Mucosa of descending colon (tissue), 3 donors: ENCODE measurements at places on chromosomes 4 and X. TPM values are rescaled to one million over a fixed set of nuclear protein-coding genes. Genes with fewer than 3 reads are reported as not detected.

The GC gene
- not detected for total RNA-seq

The HERC5 gene
- total RNA-seq: 4.0 TPM

The BTK gene
- 5.6 TPM for total RNA-seq

The IQSEC2 gene
- total RNA-seq: 30.9 TPM

The TEX13D gene
- not detected for total RNA-seq

The CHRDL1 gene
- 23.5 TPM for total RNA-seq

The DDIT4L gene
- total RNA-seq: 0.43 TPM

The BEX3 gene
- 21.5 TPM for total RNA-seq

The GSX2 gene
- not detected for total RNA-seq

The SLC9B1 gene
- total RNA-seq: 1.4 TPM

The SLC2A9 gene
- total RNA-seq: 4.8 TPM

The SPINK2 gene
- 2.7 TPM for total RNA-seq

The TSPAN7 gene
- 138 TPM for total RNA-seq

The ZIC3 gene
- total RNA-seq: not detected

The NAA15 gene
- 33.2 TPM for total RNA-seq

The SPANXN3 gene
- total RNA-seq: not detected

The UNC5C gene
- 7.2 TPM for total RNA-seq

The DGKK gene
- total RNA-seq: not detected

The RGN gene
- total RNA-seq: 0.58 TPM

The SPIN2A gene
- 1.2 TPM for total RNA-seq

The CCKAR gene
- total RNA-seq: not detected

The TLR3 gene
- total RNA-seq: 55.0 TPM

The CPLX1 gene
- total RNA-seq: 2.7 TPM

The ALB gene
- not detected for total RNA-seq

The ZFP42 gene
- total RNA-seq: not detected

The ALAS2 gene
- total RNA-seq: not detected

The P2RY10 gene
- 2.5 TPM for total RNA-seq

The ATP6AP1 gene
- total RNA-seq: 95.8 TPM

The FAM156B gene
- 17.0 TPM for total RNA-seq

The LAMP2 gene
- total RNA-seq: 75.1 TPM

The F8A3 gene
- total RNA-seq: 5.0 TPM

The IL9R gene
- 1.0 TPM for total RNA-seq

The RASL11B gene
- total RNA-seq: 0.60 TPM

The PROM1 gene
- 52.0 TPM for total RNA-seq

The SLBP gene
- 21.9 TPM for total RNA-seq

The HPGDS gene
- 5.4 TPM for total RNA-seq

The GPRASP1 gene
- total RNA-seq: 3.4 TPM

The FAM9B gene
- total RNA-seq: not detected

The FREM3 gene
- total RNA-seq: not detected

The NWD2 gene
- 1.3 TPM for total RNA-seq

The ZNF732 gene
- total RNA-seq: not detected

The H2BW2 gene
- total RNA-seq: not detected

The ASMT gene
- not detected for total RNA-seq

The DOK7 gene
- total RNA-seq: 0.61 TPM
